EL (cell line): ENCODE measurements at places on chromosomes 12 and 14.

- DNase-seq, result no peak
These were observed 30.5 kb downstream of the JDP2 start for GRCh38 chr14:75458305-75458704.

GRCh38 chr12:68139941-68140340, 19.6 kb downstream of the IFNG start:
- DNase-seq, result no peak

- peak; percentile 67 for DNase-seq
These were observed 53.2 kb upstream of the HIF1A start for GRCh38 chr14:61641914-61642613.

DNA sequence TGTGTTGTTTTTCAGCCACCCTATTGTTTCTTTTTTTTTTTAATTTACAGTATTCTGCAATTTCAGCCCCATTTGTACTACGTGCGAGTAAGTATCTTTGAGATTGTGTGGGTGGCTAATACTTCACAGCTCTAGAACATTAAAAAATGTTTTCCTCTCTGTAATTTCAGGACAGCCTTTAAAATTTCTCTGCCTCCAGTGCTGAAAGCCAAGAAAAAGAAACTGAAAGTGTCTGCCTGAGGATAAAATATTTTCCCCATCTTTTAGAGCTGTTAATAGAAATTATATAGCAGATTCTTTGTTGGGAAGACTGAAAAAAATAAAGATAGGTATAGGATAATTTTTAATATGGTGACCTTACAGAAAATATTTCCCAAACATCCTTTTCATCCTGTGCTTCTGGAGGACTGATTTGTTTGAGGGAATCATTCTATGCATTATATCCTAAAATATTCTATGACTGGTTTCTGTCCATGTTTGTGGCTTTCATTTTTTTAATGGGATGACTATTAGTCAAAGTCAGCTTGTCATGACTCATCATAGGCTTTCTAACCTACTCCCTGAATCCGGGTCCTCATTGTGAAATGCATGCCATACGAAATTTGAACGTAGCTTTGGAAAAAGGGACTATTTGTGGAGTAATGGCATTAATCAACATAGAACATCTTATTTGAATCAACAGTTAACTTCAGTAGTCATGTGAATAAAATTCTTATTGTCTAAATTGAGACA, 10.8 kb upstream of the TCTN2 start:
- DNase-seq, result peak; percentile 90

GRCh38 chr12:55704824-55705718, 2.6 kb downstream of the ITGA7 start:
- DNase-seq, result no peak

DNA sequence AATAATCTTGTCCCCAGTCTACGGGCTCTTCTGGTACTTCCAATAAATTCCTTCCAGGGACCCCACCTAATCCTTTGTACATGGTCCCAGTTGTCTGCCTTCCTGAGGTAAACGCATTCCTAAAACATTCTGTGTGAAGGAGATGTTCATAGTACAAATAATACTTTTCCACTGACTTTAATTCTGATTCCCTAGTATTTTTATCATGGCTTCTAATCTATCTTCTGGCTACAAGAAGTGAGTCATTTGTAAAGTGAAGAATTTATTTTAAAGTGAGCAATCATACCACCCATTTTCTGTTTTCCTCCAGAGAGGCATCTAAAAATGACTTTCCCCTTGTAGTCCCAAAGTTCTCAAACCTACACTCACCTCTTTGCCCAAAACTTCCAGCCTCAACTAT, 65.9 kb upstream of the NUDT4 start:
- DNase-seq, result no peak

DNA sequence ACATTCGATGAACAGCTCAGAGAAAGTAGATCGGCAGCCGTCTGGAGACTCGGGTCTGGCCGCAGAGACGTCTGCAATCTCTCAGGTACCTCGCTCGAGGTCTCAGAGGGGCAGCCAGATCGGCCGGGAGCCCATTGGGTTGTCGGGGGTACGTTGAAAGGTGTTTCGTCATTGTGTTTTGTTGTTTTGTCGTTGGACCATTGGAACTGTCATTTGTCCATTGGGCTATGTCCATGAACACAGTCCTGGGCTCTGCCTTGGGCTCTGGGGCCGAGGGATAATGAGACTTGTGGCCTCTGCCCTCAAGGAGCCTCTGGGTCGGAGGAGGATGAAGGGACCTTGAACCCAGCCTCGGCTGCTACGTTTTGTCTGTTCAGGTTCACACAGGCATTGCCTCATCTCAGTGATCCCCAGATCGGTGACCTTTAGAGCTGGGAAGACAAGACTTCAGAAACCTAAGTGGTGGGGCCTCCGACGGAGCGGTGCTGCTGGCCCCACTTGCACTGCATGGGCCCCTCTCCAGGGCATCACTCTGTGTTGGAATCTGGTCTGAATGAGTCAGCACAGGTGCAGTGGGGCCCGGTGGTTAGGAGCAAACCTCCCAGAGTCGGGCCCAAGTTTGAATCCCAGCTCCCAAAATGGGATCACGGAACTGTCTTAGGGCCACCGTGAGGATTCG, 23.6 kb upstream of the MLXIP start:
- no peak for DNase-seq

DNA sequence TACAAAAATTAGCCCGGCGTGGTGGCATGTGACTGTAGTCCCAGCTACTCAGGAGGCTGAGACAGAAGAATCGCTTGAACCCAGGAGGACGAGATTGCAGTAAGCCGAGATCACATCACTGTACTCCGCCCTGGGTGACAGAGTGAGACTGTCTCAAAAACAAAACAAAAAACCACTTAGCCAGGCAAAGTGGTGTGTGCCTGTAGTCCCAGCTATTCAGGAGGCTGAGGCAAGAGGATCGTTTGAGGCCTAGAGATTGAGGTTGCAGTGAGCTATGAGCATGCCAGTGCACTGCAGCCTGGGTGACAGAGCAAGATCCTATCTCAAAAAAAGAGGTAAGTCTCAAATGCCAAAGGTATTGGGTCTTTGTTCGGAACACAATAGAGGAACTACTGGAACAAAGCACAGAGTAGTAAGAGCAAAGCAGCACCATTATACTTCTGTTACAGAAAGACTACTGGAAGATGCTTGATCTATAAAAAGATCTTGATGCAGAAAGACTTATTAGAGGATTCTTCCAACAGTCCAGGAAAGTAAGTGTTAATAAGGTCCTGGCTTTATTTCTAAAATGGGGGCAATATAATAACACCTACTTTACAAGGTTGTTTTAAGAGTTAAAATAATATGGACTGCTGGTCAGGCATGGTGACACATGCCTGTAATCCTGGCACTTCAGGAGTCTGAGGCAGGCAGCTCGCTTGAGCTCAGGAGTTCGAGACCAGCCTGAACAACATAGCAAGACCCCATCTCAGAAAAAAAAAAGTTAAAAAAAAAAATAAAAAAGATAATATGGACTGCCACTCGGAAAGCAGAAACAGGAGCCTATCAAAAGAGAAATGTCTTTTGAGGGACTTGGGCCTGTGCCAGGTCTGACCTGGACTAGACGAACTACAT, 29.9 kb downstream of the BTBD7 start:
- DNase-seq, result no peak

GRCh38 chr14:74634964-74635363, 22.9 kb upstream of the LTBP2 start:
- DNase-seq, result no peak

GRCh38 chr12:19154686-19155085, 25.2 kb downstream of the PLEKHA5 start:
- no peak for DNase-seq

GRCh38 chr14:61026526-61026925, 45.5 kb downstream of the SLC38A6 start:
- no peak for DNase-seq

- DNase-seq, result peak; percentile 59
These were observed 7.2 kb downstream of the ALDH2 start for GRCh38 chr12:111773801-111774551.
